DMS 273 treated with DMSO at 0.1 percent for 48 hours (cell line): ENCODE measurements at places on chromosomes 6 and 20.

GRCh38 chr20:17621229-17621968 lies 51.5 kb downstream of the DSTN start:
- DNase-seq = no peak

DNA sequence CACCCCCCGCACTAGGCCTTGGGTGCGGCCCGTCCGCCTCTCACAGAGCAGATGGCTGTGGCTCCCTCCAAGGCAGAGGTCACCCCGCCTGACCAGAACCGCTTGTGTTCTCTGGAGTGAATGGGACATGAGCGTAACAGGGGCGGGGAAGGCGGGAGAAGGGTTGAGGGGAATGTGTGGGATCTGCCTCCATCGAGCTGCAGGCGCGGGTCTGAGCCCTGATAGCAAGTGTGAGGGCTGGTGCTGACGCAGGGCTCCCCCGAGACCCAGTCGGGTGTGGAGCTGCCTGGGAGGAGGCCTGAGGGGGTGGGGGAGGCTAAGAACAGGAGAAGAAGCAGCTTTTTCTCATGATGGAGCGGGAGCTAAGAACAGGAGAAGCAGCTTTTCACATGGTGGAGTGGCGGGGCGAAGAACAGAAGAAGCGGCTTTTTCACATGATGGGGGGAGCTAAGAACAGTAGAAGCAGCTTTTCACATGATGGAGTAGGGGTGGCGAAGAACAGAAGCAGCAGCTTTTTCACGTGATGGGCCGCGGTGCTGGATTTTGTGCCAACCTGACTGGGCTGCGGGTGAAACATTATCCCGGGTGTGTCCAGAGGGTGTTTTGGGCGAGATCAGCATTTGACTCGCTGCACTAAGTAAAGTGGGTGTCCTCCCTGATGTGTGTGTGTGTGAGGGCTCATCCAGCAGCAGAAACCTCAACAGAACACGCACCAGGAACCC lies 169.3 kb downstream of the TTLL2 start:
- no peak for DNase-seq

DNA sequence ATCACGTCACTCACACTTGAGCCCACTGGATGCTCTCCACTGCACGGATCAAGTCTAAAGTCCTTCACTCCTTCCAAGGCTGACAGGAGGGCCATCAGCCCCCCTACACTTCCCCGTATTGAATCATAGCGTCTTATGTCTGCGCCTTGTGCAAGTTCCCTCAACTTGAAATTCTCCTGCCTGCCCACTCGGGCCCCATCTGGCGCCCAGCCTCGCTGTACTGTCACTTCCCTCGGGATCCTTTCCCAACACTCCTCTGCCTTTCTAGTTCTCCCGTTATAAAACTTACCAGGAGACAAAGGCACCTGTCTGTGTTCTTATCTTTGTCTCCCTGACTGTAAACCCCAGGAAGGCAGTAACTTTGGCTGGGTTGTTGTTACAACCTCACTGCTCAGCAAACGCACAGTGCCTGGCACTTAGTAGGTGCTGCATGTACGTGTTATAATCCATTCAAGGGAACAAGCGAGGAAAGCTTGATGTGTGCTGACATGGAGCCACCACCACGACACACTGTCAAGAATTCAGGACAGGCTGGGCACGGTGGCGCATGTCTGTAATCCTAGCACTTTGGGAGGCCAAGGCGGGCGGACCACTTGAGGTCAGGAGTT lies 33.8 kb upstream of the ZFAND3 start:
- DNase-seq = no peak

GRCh38 chr6:31037169-31037568 lies 26.9 kb downstream of the MUC22 start:
- no peak for DNase-seq

GRCh38 chr20:760751-761417 lies 7.4 kb downstream of the SLC52A3 start:
- DNase-seq = no peak
